Stimulated activated CD8-positive, alpha-beta memory T cell treated with anti-CD3 and anti-CD28 coated beads, Interleukin-2, amount 100 ng/mL, for 1 hour (primary cell): ENCODE measurements at places on chromosomes 1 and 21.

GRCh38 chr1:119623678-119624077 lies 24.4 kb downstream of the ZNF697 start:
- no peak for DNase-seq

DNA sequence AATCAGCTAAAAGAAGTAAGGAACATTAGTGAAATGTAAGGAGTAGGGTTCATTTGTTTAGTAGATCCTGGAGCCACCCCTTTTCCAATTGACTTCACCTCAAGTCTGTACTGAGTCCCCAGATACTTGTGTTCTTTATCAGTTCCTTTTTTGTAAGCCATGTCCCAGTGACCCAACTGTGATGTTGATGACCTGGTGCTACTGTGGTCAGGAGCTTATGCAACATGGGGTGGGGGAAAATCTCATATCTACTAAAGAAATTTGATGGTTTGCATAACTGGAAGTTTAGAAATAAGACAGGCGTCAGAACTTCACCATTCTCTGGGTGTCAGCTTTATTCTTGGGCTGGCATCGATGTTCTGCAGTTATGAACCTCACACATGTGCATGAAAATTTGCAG lies 120.5 kb downstream of the LRRC7 start:
- DNase-seq, result no peak

- DNase-seq, result no peak
These were observed 9.9 kb upstream of the TMEM39B start for GRCh38 chr1:32062867-32063230.

DNA sequence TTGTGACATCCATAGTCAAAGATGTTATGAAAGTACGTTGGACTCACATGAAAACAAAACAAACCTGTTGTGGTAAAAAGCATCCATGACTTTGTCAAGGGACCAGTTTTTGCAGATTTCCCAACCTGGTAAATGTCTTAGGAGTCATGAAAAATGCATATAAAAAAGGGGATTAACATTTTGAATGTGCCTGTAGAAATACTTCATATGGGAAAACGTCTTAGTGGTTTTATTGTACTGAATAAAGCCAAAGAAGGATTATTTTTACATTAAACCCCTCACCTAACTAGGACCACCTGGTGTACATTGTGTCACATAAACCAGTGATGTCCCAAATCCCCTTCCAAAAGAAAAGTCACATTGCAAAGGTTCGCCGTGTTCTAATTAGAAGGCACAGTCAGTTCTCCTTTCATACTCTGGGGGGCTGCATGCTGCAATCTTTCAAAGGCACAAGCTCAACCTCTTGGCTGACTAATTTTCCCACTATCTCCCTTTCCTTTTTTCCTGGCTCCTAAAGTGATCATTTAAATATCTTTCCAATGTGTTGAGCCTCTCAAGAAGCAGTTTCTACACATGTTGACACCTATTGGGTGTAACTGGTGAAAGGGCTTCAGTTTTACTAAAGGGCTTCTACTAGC lies 119.8 kb upstream of the SPAG17 start:
- no peak for DNase-seq

DNA sequence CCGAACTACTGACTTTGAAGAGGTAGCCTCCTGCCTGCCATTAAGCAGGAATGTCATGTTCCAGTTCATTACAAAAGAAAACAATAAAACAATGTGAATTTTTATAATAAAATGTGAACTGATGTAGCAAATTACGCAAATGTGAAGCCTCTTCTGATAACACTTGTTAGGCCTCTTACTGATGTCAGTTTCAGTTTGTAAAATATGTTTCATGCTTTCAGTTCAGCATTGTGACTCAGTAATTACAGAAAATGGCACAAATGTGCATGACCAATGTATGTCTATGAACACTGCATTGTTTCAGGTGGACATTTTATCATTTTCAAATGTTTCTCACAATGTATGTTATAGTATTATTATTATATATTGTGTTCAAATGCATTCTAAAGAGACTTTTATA lies 159.8 kb upstream of the SGIP1 start:
- DNase-seq, result no peak

- DNase-seq, result no peak
These were observed 68.8 kb upstream of the BMP8A start for GRCh38 chr1:39422614-39423013.

DNA sequence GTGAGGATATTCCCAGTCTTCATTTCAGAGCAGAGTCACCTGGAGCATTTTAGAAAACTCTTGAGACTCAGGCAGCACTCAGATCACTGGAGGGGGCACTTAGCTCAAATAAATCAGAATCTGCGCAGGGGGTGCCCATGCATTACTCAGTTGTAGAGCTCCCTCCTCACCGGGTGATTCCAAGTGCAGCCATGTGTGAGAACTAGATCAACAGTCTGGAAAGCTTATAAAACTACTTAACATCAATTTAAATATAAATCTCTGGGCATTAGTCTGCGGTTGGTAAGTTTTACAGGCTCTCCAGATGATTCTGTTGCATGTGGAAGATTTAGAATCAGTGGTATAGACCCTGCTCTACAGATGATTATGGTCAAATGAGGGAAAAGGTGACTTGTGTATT lies 128.6 kb downstream of the ST6GALNAC3 start:
- no peak for DNase-seq

- no peak for DNase-seq
These were observed 183.9 kb downstream of the C1orf94 start for GRCh38 chr1:34360574-34360973.

DNA sequence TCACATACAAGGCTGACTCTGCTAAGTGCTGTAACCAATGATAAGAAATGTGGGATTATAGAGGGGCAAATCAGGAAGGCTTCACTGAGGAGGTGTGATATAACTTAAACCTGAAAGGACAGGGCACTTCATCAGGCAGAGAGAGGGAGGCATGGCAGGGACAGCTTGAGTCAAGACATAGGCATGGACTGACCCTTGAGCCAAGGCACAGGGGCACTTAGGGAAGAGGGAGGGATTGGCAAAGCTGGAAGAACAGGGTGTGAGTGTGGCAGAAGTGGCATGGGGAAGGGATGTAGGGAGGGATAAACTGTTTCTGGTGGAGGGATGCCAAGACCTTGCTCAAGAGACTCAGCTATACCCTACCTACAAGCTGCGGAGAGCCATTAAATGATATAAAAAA lies 81.3 kb downstream of the PLXNA2 start:
- no peak for DNase-seq

GRCh38 chr1:182235604-182235951 lies 156.0 kb downstream of the GLUL start:
- no peak for DNase-seq

GRCh38 chr1:162003830-162004215 lies 19.8 kb downstream of the OLFML2B start:
- no peak for DNase-seq
